Activated CD4-positive, alpha-beta T cell treated with anti-CD3 and anti-CD28 coated beads, Interleukin-2, amount 10 ng/mL, durations not matched to agents 7 days and 5 days (primary cell): ENCODE measurements at places on chromosomes 2 and 18.

GRCh38 chr2:44663471-44664073, 277.9 kb upstream of the SIX3 start:
- no peak for DNase-seq

DNA sequence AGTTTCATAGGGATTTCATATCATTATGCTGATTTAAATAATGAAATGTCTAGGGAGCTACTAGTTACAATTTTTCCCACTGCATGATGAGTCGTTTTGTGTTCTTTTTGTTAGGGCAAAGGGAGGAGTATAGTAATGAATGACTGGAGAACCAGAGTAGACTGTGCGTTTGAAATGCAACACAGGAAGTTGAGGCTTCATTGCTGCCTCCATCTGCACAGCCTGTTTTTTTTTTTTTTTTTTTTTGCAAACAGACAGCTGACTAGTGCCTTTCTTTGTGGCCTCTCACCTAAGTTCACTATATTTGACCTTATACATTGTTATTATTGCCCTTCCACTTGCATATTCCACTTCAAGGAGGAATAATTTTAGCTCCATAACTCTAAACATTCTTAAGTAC, 286.7 kb upstream of the LRRTM1 start:
- DNase-seq = no peak

DNA sequence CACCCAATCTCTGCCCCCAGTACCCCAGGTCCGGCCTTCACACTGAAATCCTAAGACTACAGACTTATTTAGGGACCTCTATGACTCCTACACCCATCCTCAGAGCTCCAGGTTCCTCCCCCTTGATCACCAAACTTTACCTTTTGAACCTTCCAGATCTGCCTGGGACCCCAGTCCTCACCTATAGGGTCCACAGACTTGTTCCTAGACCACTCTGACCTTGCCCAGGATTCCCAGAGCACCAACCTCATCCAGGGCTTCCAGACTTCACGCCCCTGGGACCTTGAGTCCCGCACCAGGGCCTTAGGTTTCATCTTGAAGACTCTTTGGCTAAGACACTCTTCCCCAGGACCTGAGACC, 462 bp downstream of the CHCHD5 start:
- DNase-seq = no peak

DNA sequence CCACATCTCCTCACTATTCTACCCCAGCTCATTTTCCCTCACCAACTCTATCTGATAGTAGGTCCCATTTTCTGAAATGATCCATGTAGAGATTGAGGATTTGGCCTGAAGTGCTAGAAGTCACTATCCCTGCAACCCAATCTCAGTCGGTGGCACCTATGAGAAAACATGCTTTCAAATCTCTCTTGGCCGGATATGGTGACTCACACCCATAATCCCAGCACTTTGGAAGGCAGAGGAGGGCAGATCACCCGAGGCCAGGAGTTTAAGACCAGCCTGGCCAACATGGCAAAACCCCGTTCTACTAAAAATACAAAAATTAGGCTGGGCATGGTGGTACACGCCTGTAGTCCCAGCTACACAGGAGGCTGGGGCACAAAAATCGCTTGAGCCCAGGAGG, 19.1 kb upstream of the MARCHF4 start:
- DNase-seq = no peak

GRCh38 chr2:242013771-242014170, 144.2 kb downstream of the RTP5 start:
- no peak for DNase-seq
